Upper lobe of right lung (tissue), 1 donor: ENCODE measurements at places on chromosomes 11 and 22. TPM values are rescaled to one million over a fixed set of nuclear protein-coding genes. Genes with fewer than 3 reads are reported as not detected.

- no peak for DNase-seq
- H3K27me3 ChIP-seq, result no peaks in the 10 kb centered on the region
- H3K36me3 ChIP-seq, result no peaks in the 10 kb centered on the region
- H3K27ac ChIP-seq, result no peak overlapping the region
- no peaks in the 10 kb centered on the region for H3K4me1 ChIP-seq
These were observed 15.8 kb upstream of the RTN4RL2 start for GRCh38 chr11:57444362-57445121.

- H3K4me3 ChIP-seq, result no peak overlapping the region
- no peaks in the 10 kb centered on the region for H3K4me1 ChIP-seq
- H3K36me3 ChIP-seq, result no peaks in the 10 kb centered on the region
- H3K27me3 ChIP-seq, result no peaks in the 10 kb centered on the region
These were observed 13.2 kb downstream of the CD6 start for GRCh38 chr11:60984636-60985035.

- H3K36me3 ChIP-seq, result no peaks in the 10 kb centered on the region
- no peak overlapping the region for H3K4me3 ChIP-seq
- H3K27me3 ChIP-seq, result no peaks in the 10 kb centered on the region
- DNase-seq, result no peak
- no peaks in the 10 kb centered on the region for H3K4me1 ChIP-seq
These were observed 207.7 kb downstream of the KCNA4 start for GRCh38 chr11:29809121-29809520.

- H3K4me3 ChIP-seq, result peak overlapping the region; percentile 77
- H3K36me3 ChIP-seq, result peaks cover 6% of the 10 kb centered on the region
- H3K4me1 ChIP-seq, result no peaks in the 10 kb centered on the region
- no peaks in the 10 kb centered on the region for H3K27me3 ChIP-seq
These were observed 531 bp upstream of the MEN1 start for GRCh38 chr11:64810891-64811272.

- peaks cover 85% of the 10 kb centered on the region for H3K36me3 ChIP-seq
- no peak overlapping the region for H3K27ac ChIP-seq
- H3K4me1 ChIP-seq, result no peaks in the 10 kb centered on the region
- no peaks in the 10 kb centered on the region for H3K27me3 ChIP-seq
These were observed 16.5 kb downstream of the NAP1L4 start for GRCh38 chr11:2975594-2975993.

- no peak for DNase-seq
- no peak overlapping the region for H3K27ac ChIP-seq
- no peaks in the 10 kb centered on the region for H3K36me3 ChIP-seq
These were observed 11.5 kb upstream of the ZC3H12C start for GRCh38 chr11:110081462-110082376.

Gene PICK1
- total RNA-seq, result 31.8 TPM

Gene ESAM
- total RNA-seq, result 164 TPM

Gene OR4C15
- not detected for total RNA-seq
